ENCODE measurements at places on chromosomes 5 and 9.

DNA sequence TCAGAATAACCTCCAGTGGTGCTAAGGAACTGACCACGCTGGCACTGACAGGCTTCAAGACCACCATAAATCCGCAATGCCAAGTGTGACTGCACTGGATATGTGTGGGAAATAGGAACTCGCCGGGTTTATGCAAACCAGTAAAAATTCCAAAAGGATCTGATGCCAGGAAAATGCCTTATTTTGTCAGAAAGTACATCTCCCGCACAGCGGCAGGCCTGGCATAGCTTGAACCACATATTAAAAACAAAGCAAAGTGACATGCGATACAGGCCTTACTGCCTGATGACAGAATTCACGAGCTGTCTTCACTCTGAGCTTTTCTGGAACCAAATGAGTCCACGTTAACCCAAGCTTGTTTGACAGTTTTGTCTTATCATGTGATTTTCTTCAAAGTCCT, 139.6 kb downstream of the GLIS3 start:
- DNase-seq: no peak

GRCh38 chr5:122263352-122264030, 48.5 kb upstream of the SNCAIP start:
- DNase-seq: no peak

DNA sequence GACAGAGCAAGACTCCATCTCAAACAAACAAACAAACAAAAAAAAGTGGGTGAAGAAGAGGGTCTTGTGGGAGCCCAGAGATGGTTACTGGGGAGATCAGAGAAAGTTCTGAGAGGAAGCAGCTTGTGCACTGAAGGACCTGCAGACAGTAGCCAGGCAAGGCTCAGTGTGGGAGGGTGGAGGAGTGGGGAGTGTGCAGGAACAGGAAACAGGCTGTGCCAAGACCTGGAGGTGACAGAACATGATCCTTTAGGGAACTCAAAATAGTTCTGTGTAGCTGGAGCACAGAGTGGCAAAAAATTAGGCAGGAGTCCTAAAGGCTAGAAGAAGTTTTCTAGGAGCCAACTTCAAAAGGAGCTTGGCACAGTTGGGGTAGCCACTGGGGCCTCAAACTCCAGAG, 19.2 kb upstream of the NANS start:
- no peak for DNase-seq

GRCh38 chr5:10775646-10776045, 14.6 kb upstream of the DAP start:
- no peak for DNase-seq

DNA sequence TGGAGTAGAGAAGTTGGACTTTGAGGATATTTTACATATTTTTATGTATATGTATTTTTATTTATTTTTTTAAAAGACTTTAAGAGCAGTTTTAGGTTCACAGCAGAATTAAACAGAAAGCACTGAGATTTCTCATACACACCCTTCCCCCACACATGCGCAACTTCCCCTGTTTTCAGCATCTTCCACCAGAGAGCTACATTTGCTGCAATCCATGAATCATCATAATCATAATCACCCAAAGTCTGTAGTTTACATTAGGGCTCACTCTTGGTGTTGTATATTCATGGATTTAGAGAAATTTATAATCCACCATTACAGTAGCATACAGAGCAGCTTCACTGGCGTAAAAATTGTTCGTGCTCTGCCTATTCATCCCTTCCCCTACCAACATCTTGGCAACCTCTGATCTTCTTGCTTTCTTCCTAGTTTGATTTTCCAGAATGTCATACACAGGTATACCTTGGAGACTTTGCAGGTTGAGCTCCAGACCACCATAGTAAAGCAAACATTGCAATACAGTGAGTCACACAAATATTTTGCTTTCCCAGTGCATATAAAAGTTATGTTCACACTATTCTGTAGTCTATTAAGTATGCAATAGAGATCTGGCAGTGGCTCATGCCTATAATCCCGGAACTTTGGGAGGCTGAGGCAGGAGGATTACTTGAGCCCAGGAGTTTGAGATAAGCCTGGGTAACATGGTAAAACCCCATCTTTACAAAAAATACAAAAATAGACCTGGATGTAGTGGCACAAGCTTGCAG, 9.6 kb upstream of the CCDC171 start:
- DNase-seq: no peak

DNA sequence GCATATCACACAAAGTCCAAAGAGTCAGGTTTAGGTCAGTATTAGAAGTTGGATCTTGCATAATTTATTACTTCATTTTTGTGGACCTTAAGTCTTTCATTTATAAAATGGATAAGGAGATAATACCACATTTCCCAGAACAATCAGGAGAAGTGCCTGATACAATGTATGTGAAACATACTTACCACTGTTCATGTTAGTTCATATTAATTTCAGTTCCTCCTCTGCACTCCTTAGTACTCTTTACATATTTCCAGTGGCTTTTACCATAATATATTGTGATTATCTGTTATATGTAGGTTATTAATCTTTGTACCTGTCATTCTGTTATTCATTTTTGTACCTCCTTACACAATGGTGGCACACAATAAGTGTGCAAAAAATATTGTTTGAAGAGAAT, 214.4 kb downstream of the ARL15 start:
- DNase-seq: no peak

- no peak for DNase-seq
Measured at GRCh38 chr5:66738136-66738535, 141.9 kb downstream of the MAST4 start.
